ENCODE measurements at places on chromosomes 5 and 9. TPM values are rescaled to one million over a fixed set of nuclear protein-coding genes. Genes with fewer than 3 reads are reported as not detected.

Gene TNFSF8
- total RNA-seq, result 0.63 TPM

Gene HEMGN
- total RNA-seq, result 43.5 TPM

Gene NDFIP1
- 319 TPM for total RNA-seq

Gene PHF24
- total RNA-seq, result 93.3 TPM

Gene FOXD4L6
- not detected for total RNA-seq

Gene MYMK
- not detected for total RNA-seq

Gene PHF2
- 19.6 TPM for total RNA-seq

Gene MARCOL
- not detected for total RNA-seq

Gene IL3
- 0.39 TPM for total RNA-seq

Gene CDH12
- total RNA-seq, result 0.87 TPM

Gene SLC34A1
- total RNA-seq, result not detected

- no peak overlapping the region for H3K27ac ChIP-seq
- H3K27me3 ChIP-seq, result no peaks in the 10 kb centered on the region
- no peak overlapping the region for H3K4me3 ChIP-seq
- no peaks in the 10 kb centered on the region for H3K36me3 ChIP-seq
- DNase-seq, result no peak
- no peaks in the 10 kb centered on the region for H3K4me1 ChIP-seq
Observed at GRCh38 chr5:32678472-32678871, 32.6 kb upstream of the NPR3 start.

DNA sequence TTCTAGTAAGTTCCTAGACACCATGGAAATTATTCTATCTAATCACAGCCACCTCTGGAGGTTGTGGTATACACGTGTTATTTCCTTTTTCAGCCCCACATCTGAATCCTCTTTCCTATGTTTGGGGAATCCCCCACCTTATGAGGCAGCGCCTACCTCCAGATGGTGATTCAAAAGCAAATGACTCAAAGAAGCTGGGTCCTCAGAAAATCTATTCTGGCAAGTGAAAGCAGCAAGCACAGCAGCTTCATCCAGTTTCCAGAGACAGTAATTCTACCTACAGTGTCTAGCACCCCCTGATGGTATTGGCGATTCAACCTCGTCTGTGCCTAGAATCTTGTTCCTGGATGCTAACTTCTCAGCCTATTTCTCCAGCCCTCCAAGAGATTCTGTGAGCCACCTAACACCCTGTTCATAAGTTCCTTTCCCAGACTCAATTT lies 43.0 kb downstream of the STRBP start:
- H3K4me3 ChIP-seq, result no peak overlapping the region
- H3K27me3 ChIP-seq, result no peaks in the 10 kb centered on the region
- H3K36me3 ChIP-seq, result no peaks in the 10 kb centered on the region

DNA sequence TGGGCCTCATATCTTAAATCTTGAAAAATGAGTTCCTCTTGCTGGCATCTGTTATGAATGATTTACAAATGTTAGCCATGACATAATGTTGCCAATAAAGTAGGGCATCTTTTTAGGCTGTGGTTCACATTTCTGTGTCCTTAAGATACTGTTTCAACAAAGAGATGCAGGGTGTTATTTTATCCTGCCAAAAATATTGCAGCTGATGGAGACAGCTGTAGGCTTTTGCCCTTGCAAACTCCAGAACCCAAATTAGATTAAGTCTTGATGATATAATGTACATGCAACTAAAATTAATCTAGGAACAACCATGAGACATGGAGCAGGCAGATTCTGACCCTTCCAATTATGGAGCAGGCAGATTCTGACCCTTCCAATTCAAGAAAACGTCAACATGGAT lies 228.2 kb upstream of the GRIN3A start:
- H3K27me3 ChIP-seq, result no peaks in the 10 kb centered on the region
- H3K4me1 ChIP-seq, result no peaks in the 10 kb centered on the region
- no peak overlapping the region for H3K4me3 ChIP-seq

- no peak overlapping the region for H3K4me3 ChIP-seq
- no peak for DNase-seq
- no peaks in the 10 kb centered on the region for H3K36me3 ChIP-seq
- peaks cover 51% of the 10 kb centered on the region for H3K4me1 ChIP-seq
- no peaks in the 10 kb centered on the region for H3K27me3 ChIP-seq
Observed at GRCh38 chr5:142826741-142827492, 56.7 kb downstream of the ARHGAP26 start.

DNA sequence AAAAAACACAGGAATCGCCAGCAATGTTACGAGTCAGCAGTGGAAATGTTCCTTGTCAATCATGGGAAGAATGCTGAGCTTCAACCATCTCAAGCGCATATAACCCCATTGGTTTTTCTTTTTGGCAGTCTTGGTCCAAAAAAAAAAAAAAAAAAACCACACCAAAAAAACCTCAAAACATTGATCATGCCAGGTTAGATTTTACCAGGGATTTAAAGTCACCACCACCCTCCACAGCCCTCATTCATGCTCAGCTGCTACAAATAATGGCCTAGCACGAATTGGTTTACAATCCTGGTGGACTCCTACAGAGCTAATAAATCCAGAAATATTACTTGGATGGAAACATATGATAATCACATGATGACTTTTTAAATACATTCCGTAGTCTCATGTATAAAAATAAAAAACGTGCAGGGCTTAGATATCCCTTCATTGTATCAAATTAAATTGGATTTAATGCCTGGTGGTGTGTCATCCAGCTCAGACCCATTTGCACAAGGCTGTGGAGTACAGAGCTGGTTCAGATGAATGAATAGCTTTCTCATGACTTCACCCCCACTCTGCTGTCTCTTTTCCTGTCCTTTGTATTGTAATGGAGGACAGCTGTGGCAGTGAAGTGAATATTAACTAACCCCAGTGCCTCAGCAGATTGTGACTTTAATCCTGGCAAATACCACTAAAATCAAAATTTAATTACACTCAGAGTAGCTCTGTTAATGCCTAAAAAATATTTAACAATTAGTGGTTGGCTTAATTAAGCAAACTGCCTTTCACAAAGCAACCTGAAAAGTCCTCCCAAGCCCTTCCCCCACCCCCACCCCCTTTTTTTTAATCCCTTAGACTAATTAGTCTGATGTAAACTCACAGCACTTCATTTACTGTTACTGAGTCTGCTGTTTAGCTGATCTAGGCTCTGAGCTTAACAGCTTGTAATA lies 626.5 kb upstream of the ZNF608 start:
- DNase-seq, result no peak
- H3K4me1 ChIP-seq, result no peaks in the 10 kb centered on the region
- no peak overlapping the region for H3K27ac ChIP-seq
- H3K4me3 ChIP-seq, result no peak overlapping the region
- no peaks in the 10 kb centered on the region for H3K36me3 ChIP-seq

- no peak overlapping the region for H3K27ac ChIP-seq
- H3K4me3 ChIP-seq, result no peak overlapping the region
- H3K4me1 ChIP-seq, result peaks cover 29% of the 10 kb centered on the region
- DNase-seq, result peak; percentile 84
- H3K36me3 ChIP-seq, result no peaks in the 10 kb centered on the region
Observed at GRCh38 chr5:176621661-176622079, 8.7 kb downstream of the SNCB start.

GRCh38 chr5:20601678-20602100 lies 613.7 kb upstream of the CDH18 start:
- no peaks in the 10 kb centered on the region for H3K27me3 ChIP-seq
- H3K27ac ChIP-seq, result no peak overlapping the region
- DNase-seq, result no peak
- no peaks in the 10 kb centered on the region for H3K4me1 ChIP-seq

- no peak for DNase-seq
- no peak overlapping the region for H3K4me3 ChIP-seq
- H3K27me3 ChIP-seq, result no peaks in the 10 kb centered on the region
- H3K27ac ChIP-seq, result no peak overlapping the region
- no peaks in the 10 kb centered on the region for H3K36me3 ChIP-seq
Observed at GRCh38 chr9:113712053-113712452, 164.1 kb upstream of the ZNF618 start.

DNA sequence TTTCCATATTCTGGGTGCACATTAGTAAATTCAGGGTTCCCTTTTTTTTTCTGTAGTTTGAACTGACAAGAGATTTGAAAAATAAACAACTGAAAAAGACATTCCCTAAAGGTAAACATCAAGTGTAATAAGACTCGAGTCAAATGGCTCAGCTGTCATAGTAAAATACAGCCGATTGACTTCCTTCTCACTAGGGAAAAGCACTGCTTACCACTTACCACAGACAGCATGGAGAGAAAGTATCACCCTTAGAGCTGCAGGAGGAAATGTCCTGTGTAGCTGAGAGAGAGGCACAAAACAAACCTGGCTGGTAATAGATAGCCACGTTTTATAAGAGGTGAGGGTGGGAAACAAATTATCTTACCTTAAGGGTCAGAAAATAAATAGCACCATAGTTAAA lies 12.1 kb upstream of the DMAC1 start:
- no peaks in the 10 kb centered on the region for H3K36me3 ChIP-seq
- H3K4me1 ChIP-seq, result no peaks in the 10 kb centered on the region
- H3K4me3 ChIP-seq, result no peak overlapping the region
- no peak for DNase-seq
- no peaks in the 10 kb centered on the region for H3K27me3 ChIP-seq

DNA sequence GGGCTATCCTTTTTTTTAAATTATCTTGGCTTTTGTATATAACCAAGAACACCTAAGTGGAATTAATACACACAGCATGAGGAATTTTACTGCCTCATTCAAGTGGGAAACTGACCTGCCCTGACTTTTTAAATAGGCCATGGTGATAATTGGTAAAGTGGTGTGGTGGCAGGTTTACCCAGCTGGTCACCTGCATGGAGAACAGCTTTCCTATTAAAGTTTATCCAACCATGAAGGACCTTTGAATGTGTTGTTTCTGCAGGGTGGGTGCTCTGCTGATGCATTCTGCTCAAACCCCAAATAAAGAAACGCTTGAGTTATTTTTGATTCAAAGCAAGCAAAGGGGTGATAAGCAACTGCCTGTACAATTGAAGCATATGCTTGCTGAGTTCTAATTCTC lies 261.0 kb upstream of the GRIN3A start:
- H3K36me3 ChIP-seq, result no peaks in the 10 kb centered on the region
- H3K4me3 ChIP-seq, result no peak overlapping the region
- no peaks in the 10 kb centered on the region for H3K27me3 ChIP-seq
- H3K4me1 ChIP-seq, result no peaks in the 10 kb centered on the region
- no peak for DNase-seq

GRCh38 chr5:171614511-171614910 lies 171.1 kb upstream of the SMIM23 start:
- H3K4me1 ChIP-seq, result no peaks in the 10 kb centered on the region
- no peaks in the 10 kb centered on the region for H3K36me3 ChIP-seq
- no peaks in the 10 kb centered on the region for H3K27me3 ChIP-seq
- H3K4me3 ChIP-seq, result no peak overlapping the region
- H3K27ac ChIP-seq, result no peak overlapping the region

GRCh38 chr5:94245608-94246007 lies 372.8 kb downstream of the KIAA0825 start:
- no peaks in the 10 kb centered on the region for H3K36me3 ChIP-seq
- H3K4me1 ChIP-seq, result no peaks in the 10 kb centered on the region
- DNase-seq, result no peak
- no peak overlapping the region for H3K27ac ChIP-seq

DNA sequence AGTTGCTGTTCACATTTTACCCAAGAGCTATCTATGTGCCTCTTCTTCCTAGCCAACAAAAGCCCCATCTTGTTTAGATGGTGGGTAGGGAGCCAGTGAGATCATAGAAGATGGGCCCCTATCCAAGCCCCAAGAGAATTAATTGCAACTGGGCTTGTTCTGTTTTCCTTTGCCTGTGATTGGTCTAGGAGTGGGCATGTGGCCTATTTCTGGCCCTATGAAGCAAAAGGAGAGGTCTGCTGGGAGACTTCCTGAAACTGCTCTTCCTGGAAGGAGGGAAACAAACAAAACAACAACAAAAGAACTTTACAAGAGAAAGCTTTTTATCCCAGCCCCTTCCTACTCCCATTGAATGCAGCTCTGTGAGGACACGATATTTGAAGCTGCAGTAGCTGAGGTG lies 32.5 kb upstream of the ALDOB start:
- H3K27me3 ChIP-seq, result no peaks in the 10 kb centered on the region
- no peaks in the 10 kb centered on the region for H3K36me3 ChIP-seq
- H3K4me3 ChIP-seq, result no peak overlapping the region
- DNase-seq, result no peak
- H3K27ac ChIP-seq, result no peak overlapping the region
- H3K4me1 ChIP-seq, result no peaks in the 10 kb centered on the region

GRCh38 chr9:121494192-121494591 lies 5.5 kb downstream of the GGTA1 start:
- H3K27ac ChIP-seq, result no peak overlapping the region
- no peaks in the 10 kb centered on the region for H3K36me3 ChIP-seq
- peaks cover 12% of the 10 kb centered on the region for H3K4me1 ChIP-seq

DNA sequence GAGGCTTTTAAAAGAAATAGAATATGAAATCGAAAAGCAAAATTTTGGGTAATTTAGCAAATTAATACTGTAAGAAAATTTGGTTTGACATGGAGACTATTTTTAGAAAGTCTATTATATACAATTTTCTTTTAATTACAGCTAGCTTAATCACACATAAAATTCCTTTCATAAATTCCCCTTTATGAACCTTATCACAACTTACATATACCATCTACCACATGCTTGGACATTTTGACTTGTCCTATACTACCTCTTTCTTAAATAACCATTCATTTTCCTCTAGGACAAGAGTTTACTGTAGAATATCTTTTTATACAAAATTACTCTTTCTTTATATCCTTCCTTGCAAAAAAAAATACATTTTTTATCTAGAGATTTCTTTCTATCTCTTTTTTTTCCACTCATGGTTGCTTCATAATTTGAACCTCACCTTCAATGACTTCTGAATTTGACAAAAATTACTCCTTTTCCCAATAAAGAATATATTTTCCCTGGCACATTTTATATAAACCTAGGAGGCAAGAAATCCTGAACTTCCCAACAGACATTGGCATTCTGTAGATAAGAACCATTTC lies 34.0 kb upstream of the SYK start:
- no peak for DNase-seq
- H3K36me3 ChIP-seq, result no peaks in the 10 kb centered on the region
- H3K27ac ChIP-seq, result no peak overlapping the region
- no peaks in the 10 kb centered on the region for H3K4me1 ChIP-seq

GRCh38 chr5:82597437-82597836 lies 319.3 kb upstream of the RPS23 start:
- no peak overlapping the region for H3K4me3 ChIP-seq
- no peak overlapping the region for H3K27ac ChIP-seq
- no peak for DNase-seq
- H3K27me3 ChIP-seq, result no peaks in the 10 kb centered on the region
- H3K4me1 ChIP-seq, result no peaks in the 10 kb centered on the region

DNA sequence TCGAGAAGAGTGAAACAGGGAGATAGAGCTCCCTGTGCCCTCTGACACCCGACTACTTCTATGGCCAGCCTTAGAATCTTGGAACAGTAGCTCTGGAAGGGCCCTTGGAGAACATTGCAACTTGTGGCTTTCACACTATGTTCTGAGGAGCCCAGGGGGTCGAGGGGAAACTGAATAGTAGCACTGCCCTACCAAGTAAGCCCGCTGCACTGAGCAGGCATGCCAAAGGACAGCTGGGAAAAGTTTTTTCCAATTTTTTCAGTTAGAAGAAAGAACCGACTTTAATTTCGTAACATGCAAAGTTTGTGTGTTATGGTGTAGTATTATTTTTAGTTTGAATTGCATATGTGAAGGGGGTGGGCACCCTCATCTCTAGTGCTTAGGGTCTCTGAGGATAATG lies 10.9 kb downstream of the SMIM3 start:
- H3K4me1 ChIP-seq, result peaks cover 4% of the 10 kb centered on the region
- no peaks in the 10 kb centered on the region for H3K27me3 ChIP-seq
- no peak overlapping the region for H3K4me3 ChIP-seq
- no peak overlapping the region for H3K27ac ChIP-seq
- no peak for DNase-seq

- no peak for DNase-seq
- H3K27ac ChIP-seq, result no peak overlapping the region
- no peaks in the 10 kb centered on the region for H3K4me1 ChIP-seq
- H3K36me3 ChIP-seq, result no peaks in the 10 kb centered on the region
Observed at GRCh38 chr5:141657937-141658545, 6.8 kb upstream of the FCHSD1 start.
